HL-60 (cell line): ENCODE measurements at places on chromosomes 4 and X.
A peak's percentile ranks its signal among the peaks of the same experiment; 100 is the strongest.

DNA sequence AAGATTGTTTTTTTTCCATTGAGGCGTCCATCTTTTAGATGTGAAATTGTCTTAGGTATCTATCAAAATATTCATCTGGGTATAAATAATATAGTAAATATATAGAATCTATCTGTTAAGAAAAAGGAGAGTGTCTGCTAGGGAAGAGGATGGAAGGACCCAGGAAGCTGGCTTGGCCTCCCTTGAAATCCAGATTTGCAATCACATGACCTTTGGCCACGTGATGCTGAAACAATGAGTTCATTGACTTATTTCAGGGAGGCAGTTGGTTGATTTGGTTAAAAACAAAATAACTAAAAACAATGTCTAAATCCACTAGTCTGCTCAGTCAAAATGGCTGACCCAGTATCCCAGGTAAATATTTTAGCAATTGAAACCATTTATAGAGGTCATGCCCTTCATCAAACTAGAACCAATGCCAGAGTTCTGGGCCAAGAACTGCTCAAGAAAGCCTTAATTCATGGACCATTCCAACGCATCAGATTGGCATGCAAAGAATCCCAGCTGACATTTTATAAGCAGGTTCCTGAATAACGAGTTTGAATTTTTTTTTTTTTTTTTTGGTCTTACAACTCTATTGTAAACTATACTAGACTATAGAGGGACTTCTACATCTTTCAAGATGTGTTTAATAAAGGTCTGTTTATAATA, 172.7 kb downstream of the MID1 start:
- DNase-seq, result no peak

DNA sequence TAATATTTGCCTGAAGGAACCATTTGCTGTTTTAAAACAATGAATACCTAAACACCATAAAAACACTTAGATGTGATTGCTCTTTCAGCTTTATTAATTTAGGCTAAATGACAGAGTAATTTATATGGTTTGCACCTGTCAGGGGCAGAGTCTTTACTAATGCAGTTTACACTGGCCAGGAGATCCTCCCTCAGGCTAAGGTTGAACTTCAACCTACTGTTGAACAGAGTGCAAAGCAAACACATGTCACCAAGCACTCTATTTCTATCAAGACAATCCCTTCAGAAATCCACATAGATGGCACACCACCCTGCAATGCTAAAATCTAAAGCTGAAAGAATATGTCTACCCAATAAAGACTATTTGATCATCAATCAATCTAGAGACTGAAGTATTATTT, 147.3 kb downstream of the KLHL13 start:
- no peak for DNase-seq

GRCh38 chr4:104064646-104065577, 345.1 kb upstream of the TACR3 start:
- DNase-seq, result peak; percentile 70

DNA sequence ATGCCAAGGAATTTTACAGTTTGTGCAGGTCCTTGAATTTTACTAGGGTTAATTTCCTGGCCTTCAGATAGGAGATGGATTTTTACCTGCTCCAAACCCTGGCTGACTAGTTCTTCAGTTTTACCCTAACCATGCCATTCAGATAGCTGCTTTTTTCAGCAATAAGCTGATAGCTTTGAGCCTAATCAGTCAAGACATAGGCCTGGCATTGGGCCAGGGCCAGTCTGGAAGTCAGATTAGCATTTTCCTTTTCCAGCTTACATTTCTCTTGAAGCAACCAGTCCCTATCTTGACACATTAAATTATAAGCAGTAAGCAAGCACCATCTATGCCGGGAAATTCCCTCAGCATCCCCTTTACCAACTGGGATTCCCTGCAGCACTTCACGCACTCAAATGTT, 177.1 kb downstream of the ADGRA3 start:
- DNase-seq, result no peak

DNA sequence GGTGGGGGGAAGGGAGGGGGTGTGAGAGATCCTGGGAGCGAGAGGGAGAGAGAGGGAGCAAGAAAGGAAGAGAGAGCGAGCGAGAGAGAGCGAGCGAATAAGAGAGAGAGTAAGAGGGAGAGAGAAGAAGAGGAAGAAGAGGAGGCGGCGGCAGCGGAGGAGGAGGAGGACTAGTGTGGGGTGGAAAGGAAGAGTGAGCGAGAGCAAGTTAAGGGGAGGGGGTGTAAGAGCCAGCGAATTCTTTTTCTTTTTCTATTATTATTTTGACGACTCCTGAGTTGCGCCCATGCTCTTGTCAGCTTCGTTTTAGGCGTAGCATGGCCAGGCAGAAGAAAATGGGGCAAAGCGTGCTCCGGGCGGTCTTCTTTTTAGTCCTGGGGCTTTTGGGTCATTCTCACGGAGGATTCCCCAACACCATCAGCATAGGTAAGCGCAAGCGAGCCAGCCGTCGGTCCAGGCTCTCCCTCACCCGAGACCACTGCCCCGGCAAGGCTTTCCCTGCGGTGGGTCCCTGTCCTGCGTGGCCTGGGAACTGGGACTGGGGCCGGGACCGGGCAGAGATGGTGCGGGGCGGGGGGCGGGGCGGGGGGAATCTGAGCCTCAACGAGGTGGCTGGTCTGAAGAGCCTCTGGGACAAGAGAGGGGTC, at the start of gene GRIA3:
Gene GRIA3 (plus strand): TSS at position 60 of the 647 bp plus-strand sequence. CDS start 258 bp downstream, at position 318.
- DNase-seq, result no peak
